Adipocyte (in vitro differentiated cells): ENCODE measurements at places on chromosomes 1 and 21.

DNA sequence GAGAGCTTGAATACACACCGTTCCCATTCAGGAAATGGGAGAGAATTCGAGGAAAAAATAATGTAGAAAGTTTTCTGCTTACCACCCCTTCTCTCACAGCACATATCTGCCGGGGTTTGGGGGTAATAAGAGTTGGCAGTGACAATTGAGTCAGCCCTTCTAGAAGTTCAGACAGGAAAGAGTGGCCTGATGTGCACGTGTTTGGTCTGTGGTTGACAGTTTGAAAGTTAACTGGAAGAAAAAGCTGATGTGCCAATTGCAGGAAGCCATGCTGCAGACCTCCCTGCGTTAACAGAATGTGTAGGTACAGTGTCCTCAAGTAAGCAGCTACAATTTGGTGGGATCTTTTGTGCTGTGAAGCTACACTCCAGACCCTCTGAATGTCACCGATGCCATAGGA is 50.9 kb downstream of the DHX9 start:
- DNase-seq, result no peak

DNA sequence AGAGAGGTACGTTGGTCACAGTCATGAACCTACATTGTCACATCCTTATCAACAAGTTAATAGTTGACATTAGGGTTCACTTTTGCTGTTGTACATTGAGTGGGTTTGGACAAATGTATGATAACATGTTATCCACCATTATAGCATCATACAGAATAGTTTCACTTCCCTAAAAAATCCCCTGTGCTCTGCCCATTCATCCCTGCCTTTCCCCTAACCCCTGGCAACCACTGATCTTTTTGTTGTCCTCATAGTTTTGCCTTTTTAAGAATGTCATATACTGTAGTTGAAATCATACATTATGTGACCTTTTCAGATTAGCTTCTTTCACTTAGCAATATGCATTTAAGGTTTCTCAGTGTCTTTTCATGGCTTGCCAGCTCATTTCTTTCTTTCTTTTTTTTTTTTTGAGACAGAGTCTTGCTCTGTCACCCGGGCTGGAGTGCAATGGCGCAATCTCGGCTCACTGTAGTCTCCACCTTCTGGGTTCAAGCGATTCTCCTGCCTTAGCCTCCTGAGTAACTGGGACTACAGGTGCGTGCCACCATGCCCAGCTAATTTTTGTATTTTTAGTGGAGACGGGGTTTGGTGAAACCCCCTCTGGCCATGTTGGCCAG is 50.6 kb downstream of the UCK2 start:
- DNase-seq, result no peak

DNA sequence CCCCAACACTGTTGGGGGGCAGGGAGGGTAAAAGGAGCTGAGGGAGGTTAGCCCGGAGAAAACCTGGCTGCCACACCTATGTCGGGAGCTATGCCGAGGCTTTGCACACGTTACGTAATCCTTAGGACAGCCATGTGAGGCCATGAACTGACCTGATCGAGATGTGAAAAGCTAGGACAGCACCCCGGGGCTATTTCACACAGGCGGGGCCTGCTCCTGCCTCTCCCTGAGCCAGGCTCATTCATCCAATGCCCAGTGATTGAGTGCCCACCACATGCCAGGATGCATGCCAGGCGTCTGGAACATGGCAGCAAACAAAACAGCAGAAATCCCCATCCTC is 30.2 kb downstream of the LDLRAP1 start:
- DNase-seq, result no peak

DNA sequence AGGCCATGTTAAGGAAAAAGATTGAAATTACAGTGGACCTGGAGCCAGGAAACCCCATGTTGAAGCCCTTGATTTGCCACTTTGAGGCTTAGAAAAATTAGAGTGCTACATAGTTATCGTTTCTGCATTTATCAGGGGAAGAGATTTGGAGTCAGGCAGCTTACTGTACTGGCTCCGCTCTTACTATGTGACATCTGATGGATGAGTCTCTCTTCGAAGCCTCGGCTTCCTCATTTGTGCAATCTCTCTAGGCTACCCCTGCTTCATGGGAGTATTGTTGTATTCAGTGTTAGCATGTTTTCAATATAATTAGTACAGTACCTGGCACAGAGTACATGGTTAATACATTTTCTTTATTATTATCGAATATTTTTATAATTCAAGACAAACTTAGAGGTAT is 480.4 kb upstream of the USP24 start:
- DNase-seq, result no peak

DNA sequence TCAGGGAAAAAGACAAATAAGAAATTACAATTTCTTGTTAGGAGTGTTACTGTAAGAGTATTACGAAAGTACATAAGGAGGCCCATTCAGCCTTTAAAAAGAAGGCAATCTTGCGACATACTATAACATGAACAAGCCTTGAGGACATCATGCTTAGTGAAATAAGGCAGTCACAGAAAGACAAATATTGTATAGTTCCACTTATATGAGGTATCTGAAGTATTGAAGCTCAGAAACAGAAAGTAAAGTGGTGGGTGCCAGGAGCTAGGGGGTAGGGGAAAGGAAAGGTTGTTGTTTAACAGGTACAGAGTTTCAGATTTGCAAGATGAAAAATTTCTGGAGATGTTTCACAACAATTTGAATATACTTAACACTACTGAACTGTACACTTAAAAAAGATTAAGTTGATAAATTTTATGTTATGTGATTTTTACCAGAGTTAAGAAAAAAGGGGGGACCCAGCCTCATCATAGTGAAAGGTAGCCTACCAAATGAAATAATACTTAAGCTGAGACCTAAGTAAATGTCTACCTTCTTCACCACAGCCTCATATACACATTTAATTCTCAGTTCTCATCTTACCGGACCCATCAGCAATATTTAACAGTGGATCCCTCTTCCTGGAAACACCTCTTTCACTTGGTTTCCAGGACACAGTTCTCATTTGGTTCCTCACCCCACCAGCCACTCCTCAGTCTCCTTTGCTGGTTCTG is 19.5 kb downstream of the USP24 start:
- DNase-seq, result peak; percentile 89

- no peak for DNase-seq
Measured at GRCh38 chr21:44253832-44254710, 7.6 kb downstream of the DNMT3L start.

DNA sequence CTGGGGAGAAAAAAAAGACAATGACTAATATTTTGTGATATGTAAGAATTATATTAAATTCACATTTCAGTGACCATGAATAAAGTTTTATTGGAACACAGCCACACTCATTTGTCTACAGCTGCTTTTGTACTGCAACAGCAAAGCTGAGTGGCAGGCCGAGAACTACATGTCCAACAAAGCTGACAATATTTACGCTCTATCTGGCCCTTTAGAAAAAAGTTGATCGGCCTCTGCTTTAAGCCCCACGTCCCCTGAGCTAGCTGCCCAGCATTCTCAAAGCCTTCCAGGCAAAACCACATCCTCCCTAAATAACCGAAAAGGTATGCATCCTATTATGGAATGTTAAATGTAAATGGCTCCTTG is 8.6 kb downstream of the SLC2A1 start:
- peak; percentile 52 for DNase-seq

DNA sequence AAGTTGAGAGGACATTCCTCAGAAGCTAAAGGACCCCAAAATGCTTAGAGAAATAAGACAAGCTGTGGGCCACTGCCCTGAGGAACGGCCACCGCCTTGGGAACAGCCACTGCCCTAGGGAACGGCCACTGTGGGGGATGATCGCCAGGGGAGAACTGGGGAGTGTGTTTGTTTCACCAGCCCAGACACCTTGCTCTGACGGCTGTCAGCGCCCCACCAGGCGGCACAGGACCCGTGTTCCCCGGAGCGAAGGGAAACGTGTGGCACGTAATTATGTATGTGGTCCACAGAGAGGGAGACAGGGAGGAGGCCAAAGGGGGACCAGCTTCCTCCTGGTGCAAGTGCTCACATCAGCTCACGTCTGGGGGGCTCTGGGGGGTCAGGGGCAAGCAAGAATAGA is 45.8 kb upstream of the RIPK4 start:
- no peak for DNase-seq

- no peak for DNase-seq
Measured at GRCh38 chr1:206705726-206706297, 21.1 kb downstream of the MAPKAPK2 start.

DNA sequence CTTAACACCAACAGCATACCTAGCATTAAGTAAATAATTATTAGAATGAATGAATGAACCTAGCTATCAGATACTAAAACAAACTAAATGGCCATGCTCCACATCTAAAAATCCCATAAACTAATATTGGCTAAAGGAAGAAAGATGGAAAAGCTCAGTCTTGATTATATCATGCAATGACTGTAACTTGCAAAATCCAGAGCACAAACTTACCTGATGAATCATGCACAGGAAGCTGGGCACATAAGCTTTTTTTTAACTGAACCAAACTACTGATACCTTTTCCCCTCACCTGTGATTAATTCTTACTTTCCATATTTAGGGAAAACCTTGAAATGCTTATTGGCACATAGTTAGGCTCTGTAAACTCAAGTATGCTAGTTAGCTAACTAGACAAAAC is 70.2 kb downstream of the KIF14 start:
- DNase-seq, result no peak

GRCh38 chr1:43507296-43508295 is 23.1 kb upstream of the PTPRF start:
- no peak for DNase-seq

GRCh38 chr1:9809100-9809510 is 14.7 kb downstream of the CLSTN1 start:
- no peak for DNase-seq

DNA sequence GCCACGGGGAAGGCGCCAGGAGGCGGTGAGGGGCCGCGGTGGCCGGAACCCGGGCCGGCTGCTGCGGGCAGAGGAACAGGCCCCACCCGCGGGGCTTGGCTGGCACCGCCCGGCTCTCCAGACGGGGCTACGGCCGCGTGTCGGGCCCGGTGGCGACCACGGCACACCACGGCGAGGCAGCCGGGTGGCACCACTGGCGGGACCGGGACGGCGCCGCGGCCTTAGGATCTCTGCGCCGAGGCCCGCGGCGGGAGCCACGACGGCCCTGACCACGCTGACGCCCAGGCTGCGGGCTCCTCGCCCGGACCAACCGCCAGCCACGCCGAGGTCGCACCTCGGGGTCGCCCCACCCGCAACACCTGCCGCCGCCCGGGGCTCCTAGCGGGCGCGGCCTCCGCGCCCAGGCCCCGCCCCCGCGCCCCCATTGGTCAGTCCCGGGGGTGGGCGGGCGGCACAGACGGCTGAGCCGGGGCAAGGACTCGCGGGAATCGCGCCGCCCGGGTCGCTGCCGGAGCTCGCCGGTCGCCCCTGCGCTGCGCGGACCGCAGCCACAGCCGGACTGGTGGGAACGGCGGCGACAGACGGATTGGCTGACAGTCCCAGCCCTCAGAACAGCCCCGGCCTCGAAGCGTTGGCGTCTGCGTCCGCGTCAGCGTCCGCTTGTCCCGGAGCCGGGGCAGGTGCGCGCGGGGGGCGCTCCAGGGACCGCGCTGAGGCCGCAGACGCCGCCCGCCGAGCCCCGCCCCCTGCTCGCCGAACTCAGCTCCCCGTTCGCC is at the start of gene BMP8A:
BMP8A (plus strand) TSS at position 491 of the 776 bp plus-strand sequence. CDS start 356 bp downstream, outside the sequence.
- peak; percentile 78 for DNase-seq

DNA sequence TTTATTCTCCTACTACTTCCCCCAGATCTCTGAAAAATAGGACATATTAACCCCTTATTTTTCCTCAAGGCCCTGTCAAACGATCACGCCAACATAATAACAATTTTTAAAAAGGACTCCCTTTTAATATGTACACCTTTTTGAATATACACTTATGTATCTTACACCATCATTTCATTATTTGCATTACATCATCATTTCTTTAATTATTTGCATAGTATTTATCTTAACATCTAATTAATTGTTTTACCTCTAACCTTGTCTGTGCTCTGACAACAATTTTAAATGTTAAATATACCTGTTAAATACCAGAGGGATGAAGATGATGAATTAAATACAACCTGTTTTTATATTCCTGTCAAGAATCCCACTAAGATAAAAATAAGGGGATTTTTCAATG is 432.2 kb downstream of the PTPRC start:
- no peak for DNase-seq
